ENCODE measurements at places on chromosomes 4 and X. TPM values are rescaled to one million over a fixed set of nuclear protein-coding genes. Genes with fewer than 3 reads are reported as not detected.

The SPANXN3 gene
- not detected for total RNA-seq

The ZNF157 gene
- 0.16 TPM for total RNA-seq

The LUZP4 gene
- not detected for total RNA-seq

The METAP1 gene
- 25.3 TPM for total RNA-seq

The CXCL11 gene
- total RNA-seq, result not detected

The ALG13 gene
- 78.4 TPM for total RNA-seq

The CC2D2A gene
- 31.2 TPM for total RNA-seq

The TMEM154 gene
- total RNA-seq, result 1.4 TPM

The RBM46 gene
- not detected for total RNA-seq

The IL9R gene
- total RNA-seq, result not detected

The ARX gene
- not detected for total RNA-seq

The PNMA5 gene
- not detected for total RNA-seq

The PABPC1L2B gene
- not detected for total RNA-seq

The LDOC1 gene
- 38.0 TPM for total RNA-seq

The AMTN gene
- total RNA-seq, result not detected

The GAGE12H gene
- not detected for total RNA-seq
